ENCODE measurements at places on chromosomes 3 and 15.

GRCh38 chr15:23546158-23546557 lies 19.3 kb upstream of the MKRN3 start:
- no peak for DNase-seq

GRCh38 chr3:128546646-128547045 lies 53.6 kb upstream of the GATA2 start:
- no peak for DNase-seq

GRCh38 chr3:174198199-174198598 lies 660.9 kb upstream of the NAALADL2 start:
- no peak for DNase-seq

- no peak for DNase-seq
Observed at GRCh38 chr15:78322243-78322642, 17.9 kb upstream of the CRABP1 start.
